ENCODE measurements at places on chromosomes 5 and 9. TPM values are rescaled to one million over a fixed set of nuclear protein-coding genes. Genes with fewer than 3 reads are reported as not detected.

DNA sequence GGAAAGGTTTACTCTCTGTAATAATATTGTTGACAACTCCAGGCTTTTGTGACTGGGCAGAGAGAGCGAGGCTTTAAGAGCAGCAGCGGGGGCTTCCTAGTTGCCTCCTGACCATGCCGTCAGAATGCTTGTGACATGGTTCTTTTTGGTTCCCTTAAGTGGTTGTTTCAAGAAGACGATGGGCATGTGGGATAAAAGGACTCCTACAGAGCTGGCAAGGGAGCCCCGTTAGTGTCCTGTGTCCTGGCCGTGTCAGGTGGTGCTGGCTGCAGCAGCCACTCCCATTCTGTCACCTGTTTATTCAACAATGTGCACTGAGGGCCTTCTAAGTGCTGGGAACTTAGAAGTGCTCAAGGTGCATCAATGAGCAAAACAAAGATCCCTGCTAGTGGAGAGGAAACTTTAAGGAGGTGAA is 19.7 kb downstream of the LCP2 start:
- no peak for DNase-seq

- no peak for DNase-seq
These were observed 104.4 kb downstream of the DENND1A start for GRCh38 chr9:123825342-123826060.

Gene ANKRD18A
- total RNA-seq, result 6.4 TPM

Gene SLC12A7
- total RNA-seq, result 3.7 TPM

GRCh38 chr5:175652741-175653663 is 4.9 kb upstream of the HRH2 start:
- DNase-seq, result no peak

DNA sequence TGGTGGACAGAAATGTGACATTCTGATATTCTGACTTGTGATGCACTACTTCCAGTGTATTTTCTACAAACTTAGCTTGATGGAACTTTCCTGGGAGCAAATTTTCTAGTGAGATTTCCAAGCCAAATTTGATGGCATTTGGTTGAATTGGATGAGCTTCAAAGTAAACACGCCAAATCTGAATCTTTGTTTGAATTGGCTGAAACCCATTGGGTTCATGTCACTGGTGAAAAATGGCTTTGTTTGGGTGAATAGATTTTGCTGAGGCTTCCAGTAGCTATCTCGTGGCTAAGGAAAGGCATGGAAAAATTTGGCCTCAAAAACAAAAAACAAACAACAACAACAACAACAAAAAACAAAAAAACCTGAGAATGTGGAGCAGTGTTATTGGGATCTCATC is 271.1 kb upstream of the RPS23 start:
- no peak for DNase-seq

GRCh38 chr5:98268162-98268860 is 505.2 kb upstream of the RGMB start:
- no peak for DNase-seq

DNA sequence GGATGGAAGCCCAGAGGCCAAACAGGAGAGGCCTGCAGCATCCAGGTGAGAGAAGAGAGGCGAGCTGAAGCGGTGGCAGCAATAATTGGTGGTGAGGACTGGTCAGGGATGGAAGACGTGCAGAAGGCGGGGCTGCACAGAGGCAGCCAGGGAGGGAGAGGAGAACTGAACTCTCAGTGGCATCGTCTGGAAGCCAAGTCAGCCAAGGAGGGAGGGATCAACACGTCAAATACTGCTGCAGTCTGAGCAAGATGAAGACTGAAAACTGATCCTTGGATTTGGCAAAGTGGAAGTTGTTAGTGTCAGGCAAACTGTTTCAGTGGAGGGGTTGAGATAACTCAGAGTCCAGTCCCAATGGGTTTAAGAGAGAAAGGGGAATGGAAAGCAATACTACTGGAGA is 145.4 kb downstream of the CDK5RAP2 start:
- no peak for DNase-seq

DNA sequence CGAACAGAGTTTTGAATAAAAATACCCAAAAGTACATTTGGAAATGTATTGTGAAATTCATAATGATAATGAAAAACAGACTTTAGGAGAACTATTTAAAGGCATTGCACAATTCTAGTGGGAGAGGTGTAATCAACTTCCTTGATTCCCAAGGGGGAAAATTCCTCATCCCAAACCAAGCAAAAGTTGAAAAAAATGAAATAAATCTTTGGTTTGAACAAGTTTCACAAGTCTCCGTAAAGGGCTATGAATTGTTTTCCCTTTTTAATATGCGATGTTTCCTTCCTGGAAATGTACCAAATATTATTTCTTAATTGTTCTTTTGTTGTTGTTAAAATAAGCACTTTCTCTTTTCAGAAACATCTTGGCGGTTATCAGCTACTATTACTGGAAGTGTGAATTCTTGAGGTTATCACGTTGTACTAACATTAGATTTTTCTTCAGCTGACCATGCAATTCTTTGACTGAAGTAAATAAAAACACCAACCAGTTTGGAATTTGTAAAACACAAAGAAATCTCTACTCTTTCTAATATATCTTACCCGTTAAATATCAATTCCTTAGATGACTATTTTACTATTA is 59.3 kb downstream of the SVEP1 start:
- no peak for DNase-seq

- DNase-seq, result no peak
These were observed 630 bp downstream of the PSMB7 start for GRCh38 chr9:124414612-124415011.

DNA sequence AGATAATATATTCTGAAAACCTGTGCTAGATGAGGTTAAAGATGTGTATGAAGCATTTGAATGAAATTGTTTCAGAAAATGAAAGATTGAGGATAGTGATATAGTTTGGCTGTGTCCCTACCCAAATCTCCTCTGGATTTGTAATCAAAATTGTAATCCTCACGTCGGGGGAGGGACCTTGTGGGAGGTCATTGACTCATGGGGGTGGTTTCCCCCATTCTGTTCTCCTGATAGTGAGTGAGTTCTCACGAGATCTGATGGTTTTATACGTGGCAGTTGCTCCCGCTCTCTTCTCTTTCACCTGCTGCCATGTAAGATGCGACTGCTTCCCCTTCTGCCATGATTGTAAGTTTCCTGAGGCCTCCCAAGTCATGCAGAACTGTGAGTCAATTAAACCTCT is 2.0 kb upstream of the TEX48 start:
- no peak for DNase-seq

- peak; percentile 99 for DNase-seq
These were observed 132.7 kb upstream of the TNC start for GRCh38 chr9:115250621-115251032.

GRCh38 chr5:10689391-10690081 is 71.5 kb downstream of the DAP start:
- no peak for DNase-seq

GRCh38 chr5:136453986-136454758 is 88.8 kb upstream of the TRPC7 start:
- no peak for DNase-seq

DNA sequence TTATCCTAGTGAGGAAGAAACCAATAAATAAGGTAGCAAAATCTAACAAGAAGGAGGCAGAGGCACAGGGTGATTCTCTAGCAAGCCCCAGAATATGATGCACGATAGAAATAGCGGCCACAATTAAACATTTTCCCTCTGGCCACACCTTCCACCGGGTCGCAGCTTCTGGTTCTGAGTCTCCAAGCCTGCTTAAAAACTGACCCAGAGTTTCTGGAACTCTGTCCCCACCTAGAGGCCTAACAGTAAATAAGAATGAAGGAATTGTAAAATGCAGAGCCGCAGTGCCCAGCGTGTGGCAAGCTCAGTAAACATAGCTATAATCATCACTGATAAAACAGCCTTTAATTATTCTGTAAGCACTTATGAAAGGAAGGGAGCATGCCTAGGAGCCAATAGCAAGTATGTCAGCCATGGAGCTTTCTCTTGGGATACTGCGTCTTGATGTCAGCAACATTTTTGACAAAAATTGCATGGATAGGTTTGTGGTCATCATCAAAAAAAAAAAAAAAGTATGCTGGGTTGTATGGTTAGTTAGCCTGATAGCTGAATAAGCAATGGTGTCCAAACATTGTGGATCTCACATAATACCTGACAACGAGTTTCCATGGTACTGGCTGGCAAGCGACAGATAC is 465.5 kb downstream of the DNAH5 start:
- peak; percentile 18 for DNase-seq

- no peak for DNase-seq
These were observed 9.1 kb upstream of the UBAC1 start for GRCh38 chr9:135970128-135970815.

Data from foreskin keratinocyte (primary cell).